ENCODE measurements at places on chromosomes 16 and 17. TPM values are rescaled to one million over a fixed set of nuclear protein-coding genes. Genes with fewer than 3 reads are reported as not detected.
A peak's percentile ranks its signal among the peaks of the same experiment; 100 is the strongest.

- no peak for DNase-seq
Measured at GRCh38 chr17:66570447-66571195, 264.3 kb upstream of the CACNG5 start.

DNA sequence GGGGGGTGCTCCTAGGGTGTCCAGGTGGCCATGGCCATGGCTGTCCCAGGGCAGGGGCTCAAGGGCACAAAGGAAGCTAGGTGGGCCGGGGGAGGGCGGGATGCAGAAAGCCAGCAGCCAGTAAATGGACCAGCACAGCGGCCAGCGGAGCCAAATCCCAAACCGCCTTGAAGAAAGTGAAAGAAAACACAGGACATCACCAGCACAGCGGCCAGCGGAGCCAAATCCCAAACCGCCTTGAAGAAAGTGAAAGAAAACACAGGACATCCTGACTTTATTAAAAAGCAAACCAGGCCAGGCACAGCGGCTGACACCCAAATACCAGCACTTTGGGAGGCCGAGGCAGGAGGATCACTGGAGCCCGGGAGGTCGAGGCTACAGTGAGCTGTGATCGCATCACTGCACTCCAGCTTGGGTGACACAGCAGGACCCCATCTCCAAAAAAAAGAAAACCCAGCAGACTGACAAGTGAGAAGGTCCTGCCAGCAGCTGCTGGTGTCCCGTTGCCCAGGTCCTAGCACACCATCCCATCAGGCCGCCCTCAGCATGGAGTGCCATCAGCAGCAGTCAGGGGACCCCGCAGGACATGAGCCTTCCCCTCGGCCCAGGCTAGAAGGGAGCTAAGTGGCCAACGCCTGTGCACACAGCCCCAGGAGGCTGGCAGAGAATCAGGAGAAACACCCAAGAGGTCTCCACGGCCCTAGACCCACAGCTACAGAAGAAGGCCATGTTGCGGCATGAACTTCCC is 17.0 kb downstream of the SLC38A10 start:
- DNase-seq: no peak

GRCh38 chr16:85148931-85149330 is 36.7 kb upstream of the CIBAR2 start:
- DNase-seq: no peak

DNA sequence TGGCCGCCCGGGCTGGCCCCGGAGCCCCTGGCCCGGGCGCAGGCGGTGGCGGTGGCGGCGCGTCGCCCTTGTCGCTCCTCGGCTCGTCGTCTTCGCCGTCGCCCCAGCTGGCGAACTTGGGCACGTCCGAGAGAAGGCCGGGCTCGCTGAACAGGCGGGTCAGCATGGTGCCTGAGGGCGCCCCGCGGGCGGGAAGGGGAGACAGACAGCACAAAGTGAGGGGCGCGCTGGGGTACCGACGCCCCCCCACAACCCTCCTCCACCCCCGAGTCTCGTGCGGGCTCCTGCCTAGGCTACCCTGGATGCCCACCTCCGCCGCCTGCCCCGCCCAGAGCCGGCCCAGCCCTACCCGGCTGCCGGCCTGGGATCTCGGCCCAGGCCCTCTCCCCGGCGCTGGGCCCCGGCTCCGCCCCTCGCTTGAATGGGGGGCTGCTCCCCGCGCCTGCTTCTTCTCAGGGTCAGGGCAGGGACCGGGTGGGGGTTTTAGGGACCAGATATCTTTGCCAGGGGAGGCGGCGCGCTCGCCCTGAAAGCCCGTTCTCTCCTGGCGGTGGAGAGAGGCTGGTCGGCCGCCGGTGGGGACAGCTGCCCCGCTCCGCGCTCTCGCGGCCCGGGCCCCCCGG is 1.2 kb downstream of the NEUROD2 start:
- DNase-seq: no peak

GRCh38 chr16:12548270-12548983 is 255.3 kb downstream of the CPPED1 start:
- peak; percentile 26 for DNase-seq

DNA sequence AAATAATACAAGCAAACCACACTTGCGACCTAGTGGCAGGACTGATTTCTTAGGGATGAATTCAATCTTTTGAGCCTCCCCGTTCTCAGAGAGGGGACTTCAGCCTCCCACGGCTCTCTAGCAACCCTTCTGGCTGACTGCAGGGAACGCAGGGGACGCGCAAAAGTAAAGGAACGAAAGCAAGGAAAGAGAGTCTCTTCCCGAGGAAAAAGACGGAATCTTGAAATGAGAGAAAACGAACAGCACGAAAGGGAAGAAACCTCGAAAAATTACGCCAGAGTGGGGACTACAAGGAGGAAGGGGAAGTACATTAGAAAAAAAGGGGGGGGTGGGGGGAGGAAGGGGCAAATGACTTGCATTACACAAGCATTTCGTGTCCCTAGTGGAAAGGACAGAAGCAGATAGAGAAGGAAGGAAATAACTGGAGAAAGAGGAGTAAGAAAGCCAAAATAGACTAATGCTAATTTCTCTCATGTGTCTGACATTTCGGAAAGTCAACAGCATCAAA is 1.2 kb downstream of the GRB2 start:
- DNase-seq: no peak

DNA sequence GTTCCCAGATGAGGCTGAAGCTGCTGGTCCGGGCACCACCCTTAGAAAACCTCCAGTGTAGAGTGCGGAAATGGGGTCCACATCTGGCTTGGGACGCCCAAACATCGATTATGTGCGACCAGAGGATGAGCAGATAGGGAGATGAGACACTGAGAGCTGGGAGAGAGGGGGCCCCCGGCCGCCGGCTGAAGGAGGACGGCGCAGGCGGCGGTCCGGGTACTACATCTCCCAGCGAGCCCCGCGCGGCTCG is 182 bp upstream of the SPECC1 start:
- DNase-seq: no peak

DNA sequence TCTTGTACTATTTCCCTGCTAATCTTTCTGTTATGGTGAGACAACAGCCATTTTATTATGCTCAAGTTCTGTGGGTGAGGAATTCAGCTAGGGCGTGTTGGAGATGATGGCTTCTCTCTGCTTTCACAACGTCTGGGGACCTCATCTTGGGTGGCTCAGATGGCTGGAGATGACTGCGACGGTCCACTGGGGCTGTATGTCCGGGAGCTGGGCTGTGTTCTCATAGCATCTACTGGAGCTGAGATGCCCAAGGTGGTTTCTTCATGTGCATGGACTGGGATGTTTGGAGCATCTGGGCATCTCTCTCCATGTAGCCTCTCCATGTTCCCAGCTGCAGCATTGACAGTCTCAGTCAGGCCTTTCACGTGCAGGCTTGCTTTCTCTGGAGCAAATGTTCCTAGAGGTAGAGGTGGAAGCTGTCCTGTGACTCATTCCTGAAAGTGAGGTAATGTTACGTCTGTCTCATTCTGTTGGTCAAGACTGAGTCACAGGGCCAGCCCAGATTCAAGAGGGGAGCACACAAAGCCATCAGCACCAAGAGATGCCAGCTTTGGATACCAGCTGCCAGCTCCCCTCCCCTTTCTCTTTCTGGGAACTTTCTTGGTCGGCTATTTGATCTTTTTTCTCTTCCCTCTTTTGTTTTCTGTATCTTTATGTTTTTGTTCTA is 96.2 kb downstream of the RAP1GAP2 start:
- no peak for DNase-seq

DNA sequence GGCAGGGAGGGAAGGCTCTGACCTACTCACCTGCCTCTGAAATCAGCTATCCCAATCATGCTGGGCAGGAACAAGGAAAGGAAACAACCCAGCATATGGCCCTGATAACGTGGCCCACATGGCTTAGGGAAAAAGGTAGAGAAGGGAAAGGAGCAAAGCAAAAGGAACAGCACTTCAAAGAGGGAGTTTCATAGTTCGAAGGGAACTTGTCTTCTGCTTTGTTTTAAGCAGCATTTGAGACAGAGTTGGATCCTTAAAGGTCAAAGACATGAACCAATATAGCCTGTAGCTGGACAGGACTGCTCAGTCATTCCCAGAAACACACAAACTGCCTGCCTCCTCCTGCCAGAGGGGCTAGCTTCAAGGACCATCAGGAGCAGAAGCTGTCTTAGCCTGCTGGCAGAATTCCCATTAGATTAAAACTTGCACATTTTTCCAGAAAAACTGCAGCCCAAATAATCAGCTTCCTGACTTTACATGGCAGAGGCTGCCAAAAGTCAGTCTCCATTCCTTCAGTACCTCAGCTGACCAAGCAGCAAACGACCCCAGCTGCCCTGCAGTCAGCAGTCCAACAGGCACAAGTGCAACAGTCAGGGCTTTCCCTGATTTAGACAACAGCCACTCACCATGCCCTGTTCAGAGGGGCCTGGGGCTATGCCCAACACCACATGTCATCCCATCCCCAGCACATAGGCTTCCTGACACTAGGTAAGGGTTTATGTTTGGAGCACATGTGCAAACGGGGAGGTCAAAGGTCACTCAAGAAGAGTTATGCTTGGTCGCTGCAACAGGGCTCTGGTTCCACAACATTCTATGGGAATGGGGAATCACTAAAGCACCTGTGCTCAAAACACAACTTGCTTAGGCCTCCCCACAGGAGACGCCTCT is 32.5 kb downstream of the RANBP10 start:
- no peak for DNase-seq

DNA sequence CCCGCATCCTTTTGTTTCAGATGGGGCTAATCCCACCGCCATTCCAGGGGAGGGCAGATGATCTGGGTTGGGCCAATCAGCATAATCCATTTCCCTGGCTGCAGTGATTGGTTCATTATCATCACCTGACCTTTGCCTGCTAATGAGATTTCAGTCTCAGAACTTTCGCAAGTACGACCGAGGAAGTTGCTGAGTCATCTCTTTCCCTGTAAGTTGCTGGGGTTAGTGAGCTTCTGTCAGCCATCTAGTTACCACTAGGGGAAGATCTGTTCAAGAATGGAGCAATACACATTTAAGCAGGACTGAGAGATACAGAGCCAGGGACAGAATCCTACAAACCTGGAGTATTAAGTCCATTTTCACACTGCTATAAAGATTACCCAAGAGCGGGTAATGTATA is 65.3 kb upstream of the NUDT7 start:
- no peak for DNase-seq

DNA sequence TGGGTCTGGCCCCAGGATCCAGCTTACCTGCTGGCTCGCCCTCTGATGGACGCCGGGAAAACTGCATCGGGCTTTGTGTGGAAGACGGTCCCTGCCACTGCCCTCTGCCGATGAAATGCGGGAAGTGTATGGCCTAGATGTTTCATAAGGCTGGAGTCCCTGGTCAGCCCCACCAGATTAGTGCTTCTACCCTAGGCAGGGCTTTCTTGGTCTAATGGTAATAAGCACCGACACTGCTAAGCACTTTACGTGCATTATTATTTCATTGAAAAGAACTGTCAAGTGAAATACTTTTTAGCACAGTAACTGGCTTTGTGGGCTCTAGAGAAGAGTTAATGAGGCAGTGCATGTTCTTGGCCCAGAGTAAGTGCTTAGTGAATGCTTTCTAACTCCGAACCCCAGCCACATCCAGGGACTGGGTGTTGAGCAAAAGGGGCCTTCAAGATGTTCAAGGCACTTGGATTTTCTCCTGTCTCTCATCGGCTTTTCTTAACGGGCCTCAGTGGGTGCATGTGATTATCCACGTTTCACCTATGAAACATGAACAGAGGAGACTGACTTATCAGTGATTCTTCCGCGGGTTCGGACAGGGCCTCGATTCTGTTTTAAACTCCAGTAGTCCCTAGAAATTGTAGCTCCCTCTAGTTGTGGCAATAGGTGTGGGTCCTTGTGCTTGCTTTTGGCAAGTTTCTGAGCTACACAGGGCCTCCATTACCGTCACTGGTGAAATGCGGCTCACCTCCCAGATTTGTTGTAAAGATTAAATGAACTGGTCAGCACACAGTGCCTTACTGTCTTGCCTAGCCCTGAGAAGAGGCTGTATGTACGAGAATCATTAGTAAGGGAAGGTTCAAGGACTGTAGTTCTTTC is 6.6 kb downstream of the TRAF4 start:
- peak; percentile 94 for DNase-seq

- DNase-seq: no peak
Measured at GRCh38 chr16:76729525-76729924, 452.3 kb downstream of the CNTNAP4 start.

- DNase-seq: no peak
Measured at GRCh38 chr17:16383216-16383615, 2.3 kb downstream of the UBB start.

PPP1R9B gene
- 75.4 TPM for total RNA-seq

NPIPB9 gene
- total RNA-seq: 2.9 TPM

MYLK3 gene
- 0.05 TPM for total RNA-seq

CD7 gene
- total RNA-seq: not detected

SOX9 gene
- 9.5 TPM for total RNA-seq

RPRML gene
- total RNA-seq: not detected

HSD3B7 gene
- 12.3 TPM for total RNA-seq

C17orf78 gene
- total RNA-seq: not detected

CBX2 gene
- total RNA-seq: 4.9 TPM

Measured in chondrocyte (in vitro differentiated cells).